Hippocampal formation (tissue), 2 donors: ENCODE measurements at places on chromosomes 1 and 21.

DNA sequence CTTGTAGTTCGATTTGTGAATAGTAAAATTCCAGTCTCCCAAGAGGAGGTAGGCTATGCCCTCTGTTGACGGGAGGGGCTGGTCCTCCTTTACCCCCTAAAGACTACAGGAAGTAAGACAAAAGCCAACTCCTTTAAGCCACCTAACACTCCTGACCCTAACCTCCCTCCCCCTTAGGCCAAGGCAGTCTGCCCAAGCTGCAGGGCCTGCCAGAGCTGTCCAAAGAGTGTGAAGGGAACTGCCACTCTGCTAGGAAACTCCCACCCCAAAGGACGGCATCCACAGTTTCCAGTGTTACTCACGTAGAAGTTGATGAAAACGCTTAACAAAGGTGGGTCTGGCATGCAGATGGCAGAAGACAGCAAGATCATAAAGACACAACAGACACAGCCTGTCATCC, 803.2 kb downstream of the PLA2G4A start:
- DNase-seq, result no peak

GRCh38 chr1:59892841-59893811, 33.4 kb downstream of the CYP2J2 start:
- no peak for DNase-seq

DNA sequence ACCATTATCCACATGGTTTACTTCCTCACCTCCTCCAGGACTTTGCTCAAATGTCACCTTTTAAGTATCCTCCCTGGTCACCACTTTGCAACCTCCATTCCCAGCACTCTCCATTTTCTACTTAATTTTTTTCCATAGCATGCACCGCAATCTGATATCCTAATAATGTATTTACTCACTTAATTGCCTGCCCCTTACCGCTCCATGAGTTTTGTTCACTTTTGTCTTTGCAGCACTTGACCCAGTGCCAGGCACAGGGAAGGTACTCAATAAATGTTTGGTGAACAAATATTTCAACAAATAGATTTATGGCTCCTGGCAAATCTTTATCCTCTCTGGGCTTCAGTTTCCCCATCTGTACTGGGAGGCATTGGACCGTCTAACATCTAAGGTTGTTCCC, 53.6 kb downstream of the UBE2T start:
- DNase-seq, result no peak

- DNase-seq, result no peak
Observed at GRCh38 chr1:107449326-107449725, 308.5 kb downstream of the NTNG1 start.

DNA sequence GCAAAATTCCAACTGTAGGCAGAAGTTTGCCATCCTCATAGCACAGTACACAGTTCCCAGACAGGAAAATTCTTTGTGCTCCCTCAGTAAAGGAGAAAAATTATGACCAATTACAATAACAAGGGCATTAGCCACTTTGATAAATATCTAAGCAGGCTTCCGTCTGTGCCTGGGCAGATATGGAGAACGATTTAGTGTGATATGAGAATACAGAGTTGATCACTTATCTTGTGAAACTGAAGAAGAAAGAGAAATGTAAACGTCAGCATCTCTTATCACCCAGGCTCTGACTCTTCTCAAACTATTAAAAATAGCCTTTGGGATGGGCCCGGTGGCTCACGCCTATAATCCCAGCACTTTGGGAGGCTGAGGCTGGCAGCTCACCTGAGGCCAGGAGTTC, 54.5 kb upstream of the TIAM1 start:
- DNase-seq, result no peak

DNA sequence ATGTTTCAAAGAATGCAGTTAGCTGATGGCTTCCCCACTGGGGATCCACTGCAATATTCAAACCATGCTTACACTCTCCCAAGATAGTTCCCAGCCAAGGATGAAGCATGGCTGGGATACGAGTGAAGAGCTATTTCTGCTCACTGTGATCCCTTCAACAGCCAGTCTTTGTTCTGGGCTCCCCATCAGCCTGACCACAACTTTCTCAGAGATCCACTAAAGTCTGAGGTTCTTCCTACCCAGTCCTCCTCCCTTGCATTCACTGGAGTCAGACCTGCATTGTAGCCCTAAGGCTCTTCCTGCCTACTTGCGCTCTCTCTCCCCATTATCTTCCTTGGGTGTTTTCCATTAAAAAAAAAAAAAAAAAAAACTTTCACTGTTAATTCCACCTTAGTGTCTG, 101.4 kb downstream of the TTLL7 start:
- no peak for DNase-seq

DNA sequence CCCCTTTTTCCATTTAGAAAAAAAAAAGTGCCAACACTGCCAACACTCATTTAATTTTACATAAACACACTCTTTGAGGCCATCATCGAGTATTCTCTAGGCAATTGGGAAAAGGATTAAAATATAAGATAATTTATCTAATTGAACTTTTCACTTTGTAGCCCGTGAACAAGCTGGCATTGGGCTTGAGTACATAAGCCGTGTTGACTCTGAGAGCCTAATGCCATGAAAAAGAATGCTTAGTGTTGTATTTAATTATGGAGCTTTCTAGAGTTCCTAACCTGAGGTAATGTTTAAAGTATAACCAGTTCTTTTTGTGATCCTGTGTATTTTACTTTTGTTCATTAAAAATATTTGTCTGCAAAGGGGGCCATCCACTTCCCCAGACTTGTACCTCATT, 193.8 kb downstream of the LYPLAL1 start:
- DNase-seq, result no peak

GRCh38 chr1:47178020-47178419, 11.8 kb downstream of the PDZK1IP1 start:
- no peak for DNase-seq
